EL (cell line): ENCODE measurements at places on chromosomes 5 and 9.

DNA sequence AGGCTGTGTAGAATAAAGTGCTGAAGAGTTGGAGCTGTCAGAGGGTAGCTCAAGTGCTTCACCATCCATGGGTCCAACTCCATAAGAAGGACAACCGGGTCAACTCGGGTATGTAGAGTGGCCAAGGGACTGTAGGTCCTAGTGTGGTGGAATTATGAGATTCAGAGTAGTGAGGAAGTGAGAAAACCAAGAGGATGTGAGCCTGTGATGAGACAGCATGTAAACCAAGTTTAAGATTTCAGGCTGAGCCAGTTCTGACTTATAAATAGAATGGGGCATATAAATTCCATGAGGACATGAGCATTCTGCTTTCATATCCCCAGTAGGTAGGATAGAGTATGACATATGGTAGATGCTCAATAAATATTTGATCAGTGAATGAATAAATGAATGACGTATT lies 96.3 kb downstream of the CFAP95 start:
- DNase-seq = peak; percentile 12

- DNase-seq = no peak
These were observed 101.2 kb downstream of the BNC2 start for GRCh38 chr9:16769291-16769690.

DNA sequence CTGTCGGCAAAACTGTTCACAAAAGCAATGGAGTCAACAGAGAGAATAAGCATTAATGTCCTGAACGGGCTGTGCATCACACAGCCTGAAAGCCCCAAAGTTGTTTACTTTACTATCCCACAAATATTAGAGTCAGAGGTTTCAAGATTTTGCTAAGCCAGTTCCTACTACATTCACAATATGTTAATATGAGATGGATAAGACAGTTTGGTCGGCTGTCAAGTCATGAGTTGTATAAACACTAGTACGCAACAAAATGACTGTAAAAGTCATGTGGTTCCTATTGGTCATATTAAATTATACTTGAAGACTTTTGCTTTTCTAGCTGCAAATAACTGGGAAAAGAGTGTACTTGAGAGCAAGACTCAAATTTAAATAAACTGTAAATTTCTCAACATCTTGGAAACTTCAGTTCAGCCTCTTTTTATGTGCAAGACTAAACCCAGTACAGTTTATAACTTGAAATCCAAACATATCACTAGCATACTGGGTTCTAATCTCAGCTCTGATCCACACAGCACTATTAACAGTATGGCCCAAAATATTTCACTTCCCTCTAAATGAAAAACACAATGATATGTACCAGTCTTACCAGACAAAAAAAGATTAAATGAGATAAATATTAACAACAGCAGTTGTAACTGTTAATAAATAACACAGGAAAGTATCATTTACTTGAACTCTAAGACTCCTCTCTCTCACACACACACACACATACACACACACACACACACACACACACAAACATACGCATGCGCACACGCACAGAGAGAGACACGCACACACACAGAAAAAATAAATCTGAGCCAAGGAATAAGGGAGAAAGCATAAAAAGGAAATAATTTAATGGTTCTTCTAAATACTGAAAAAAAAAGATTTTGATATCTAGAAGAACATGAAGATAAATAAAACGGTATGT lies 33.1 kb downstream of the FANCC start:
- DNase-seq = peak; percentile 10

DNA sequence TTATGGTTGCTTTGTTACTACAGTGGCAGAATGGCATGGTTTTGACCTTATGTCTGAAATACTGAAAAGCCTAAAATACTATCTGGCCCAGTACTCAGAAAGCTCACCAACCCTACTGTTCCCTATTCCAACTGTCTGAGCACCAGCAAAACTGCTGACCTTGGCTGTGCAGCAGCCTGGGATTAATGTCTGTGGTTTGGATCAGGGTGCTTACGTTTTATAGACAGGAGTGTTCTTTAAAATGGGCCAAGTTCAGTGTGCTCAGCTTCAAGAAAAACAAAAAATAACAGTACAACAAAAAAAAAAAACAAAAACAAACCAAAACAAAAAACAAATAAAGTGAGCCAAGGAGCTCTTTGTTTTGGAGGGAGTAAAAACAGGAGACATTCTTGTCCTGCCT lies 36.4 kb downstream of the SLC28A3 start:
- DNase-seq = no peak

DNA sequence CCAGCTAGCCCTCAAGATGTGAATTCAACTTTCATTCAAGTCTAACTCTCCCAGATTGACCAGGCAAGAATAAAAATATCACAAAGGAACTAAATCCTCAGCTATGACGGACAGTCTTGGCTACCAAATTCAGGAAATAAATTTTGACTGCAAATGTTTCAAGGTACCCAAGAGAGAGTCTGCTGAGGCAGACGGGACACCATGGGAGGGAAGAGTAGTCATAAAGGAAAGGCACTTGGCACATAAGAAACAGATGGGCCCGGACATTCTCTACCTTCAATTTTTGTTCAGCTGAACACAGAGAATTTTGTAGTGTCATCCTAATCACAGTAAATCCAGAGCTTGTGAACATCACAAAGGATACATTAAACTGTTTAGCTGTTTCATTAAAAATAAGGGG lies 390.0 kb downstream of the DTWD2 start:
- DNase-seq = no peak

DNA sequence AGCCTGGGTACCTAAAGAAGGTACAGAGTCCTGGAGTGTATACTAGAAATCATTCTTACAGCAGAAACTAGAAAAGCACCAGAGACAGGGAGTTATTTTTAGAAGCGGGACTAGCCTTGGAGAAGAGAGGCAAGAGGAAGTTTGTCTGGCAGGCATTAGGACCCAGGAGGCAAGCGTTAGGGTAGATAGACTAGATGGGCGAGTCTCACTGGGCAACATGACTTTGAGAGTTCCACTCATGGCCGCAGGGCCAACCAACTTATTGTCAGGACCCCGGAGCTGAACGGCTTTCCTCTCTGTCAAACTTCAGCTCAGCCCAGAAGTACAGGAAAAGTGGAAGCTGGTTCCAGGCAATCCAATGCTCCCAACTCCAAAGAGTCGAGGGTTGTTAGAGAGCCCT lies 34.1 kb upstream of the NPR3 start:
- DNase-seq = no peak

DNA sequence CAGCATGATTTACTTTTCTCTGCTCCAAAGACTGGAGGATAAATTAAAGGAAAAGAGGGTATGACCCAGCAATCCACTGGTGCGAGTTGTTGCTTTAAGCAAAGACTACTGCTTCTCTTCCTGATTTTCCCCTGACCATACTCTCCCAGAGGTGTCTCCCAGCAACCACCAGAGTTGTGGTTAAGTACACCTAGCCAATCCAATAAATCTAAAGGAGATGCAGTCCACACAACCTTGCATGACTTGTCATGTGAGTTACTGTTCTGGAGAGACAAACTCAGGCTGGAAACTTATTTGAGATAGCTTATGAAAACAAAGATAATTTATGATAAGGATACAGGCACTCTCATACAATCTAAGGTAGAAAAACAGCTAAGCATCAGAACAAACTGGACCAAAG lies 11.9 kb downstream of the TMC1 start:
- no peak for DNase-seq

GRCh38 chr5:66602621-66603020 lies 6.4 kb downstream of the MAST4 start:
- no peak for DNase-seq

GRCh38 chr5:151005187-151005949 lies 15.0 kb upstream of the GPX3 start:
- no peak for DNase-seq

DNA sequence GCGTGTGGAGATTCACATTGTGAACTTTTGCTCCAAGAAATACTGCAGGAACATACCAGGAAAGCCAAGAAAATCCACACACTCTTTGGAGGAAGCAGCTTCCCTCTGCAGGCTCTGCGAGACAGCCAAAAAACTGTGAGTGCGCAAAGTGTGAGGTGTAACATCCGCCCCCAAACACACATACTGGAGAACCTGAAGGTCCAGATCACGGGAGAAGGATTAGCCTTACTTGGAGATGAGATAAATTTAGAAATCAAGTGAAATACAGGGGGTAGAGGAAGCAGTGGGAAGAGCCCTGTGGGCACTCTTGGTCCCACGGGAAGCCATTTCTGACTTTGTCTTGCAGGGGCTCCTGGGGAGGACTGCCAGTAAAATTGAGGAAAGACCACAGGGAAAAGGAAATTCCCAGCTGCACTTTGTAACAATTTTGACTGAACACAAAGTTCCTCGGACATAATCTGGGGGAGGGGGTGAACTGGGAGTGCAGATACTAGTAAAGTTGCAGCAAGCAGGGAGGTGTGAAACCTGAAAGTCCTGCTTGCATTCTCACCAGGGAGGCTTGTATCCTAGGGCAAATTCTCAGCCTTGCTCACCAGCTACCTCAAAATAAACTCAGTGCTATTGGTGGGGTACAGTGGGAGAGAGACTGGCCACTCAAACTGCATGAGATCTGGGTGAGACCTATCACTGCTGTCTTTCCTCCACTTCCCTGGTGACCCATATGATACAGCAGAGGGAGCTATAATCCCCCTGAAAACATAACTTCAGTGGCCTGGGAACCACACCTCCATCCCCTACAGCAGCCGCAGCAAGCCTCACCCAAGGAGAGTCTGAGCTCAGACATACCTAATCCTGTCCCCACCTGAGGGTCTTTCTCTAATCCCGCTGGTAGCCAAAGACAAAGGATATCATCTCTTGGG lies 109.1 kb downstream of the ALDH1A1 start:
- DNase-seq = no peak

DNA sequence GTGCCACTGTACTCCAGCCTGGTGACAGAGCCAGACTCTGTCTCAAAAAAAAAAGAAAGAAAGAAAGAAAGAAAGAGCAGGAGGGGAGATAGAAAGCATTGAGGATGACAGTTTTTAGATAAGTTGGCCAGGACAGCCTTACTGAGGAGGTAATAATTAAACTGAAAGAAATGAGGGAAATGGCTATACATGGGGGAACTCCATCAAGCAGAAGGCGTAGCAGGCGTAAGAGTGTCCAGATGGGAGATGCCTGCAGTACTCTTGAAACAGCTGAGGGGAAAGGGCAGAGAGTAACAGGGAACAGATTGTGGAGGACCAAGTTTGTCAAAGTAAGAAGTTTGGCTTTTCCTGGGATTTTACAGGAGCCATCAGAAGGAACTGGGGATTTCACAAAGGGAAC lies 57.5 kb downstream of the HMGCS1 start:
- DNase-seq = no peak

DNA sequence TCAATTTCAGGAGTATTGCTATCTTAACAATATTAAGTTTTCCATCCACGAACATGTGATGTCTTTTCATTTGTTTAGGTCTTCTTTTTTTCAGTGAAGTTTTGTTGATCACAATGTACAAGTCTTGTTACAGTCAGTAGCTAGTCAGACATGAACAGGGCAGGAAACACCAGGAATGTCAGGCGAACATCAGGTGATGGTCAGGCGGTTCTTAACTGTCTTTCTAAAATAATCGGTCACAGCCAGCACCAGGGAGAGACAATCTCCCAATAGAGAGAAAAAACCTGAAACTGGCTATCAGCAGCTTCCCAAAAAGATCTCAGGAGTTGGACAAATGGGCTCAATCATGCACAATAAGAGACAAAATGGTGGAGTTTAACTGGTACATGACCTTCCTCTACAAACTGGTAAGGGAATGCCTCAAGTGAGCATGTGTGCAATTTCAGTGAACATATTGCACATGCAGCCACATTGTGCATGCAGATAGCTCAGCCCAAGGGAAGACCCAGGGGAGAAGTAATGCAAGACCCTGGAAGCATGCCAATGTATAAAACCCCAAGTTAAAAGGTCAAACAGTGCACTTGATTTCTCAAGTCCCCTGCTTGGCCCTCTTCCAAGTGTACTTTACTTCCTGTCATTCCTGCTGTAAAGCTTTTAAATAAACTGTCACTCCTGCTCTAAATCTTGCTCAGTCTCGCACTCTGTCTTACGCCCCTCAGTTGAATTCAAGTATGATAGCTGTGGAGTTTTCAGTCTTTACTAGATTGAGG lies 176.1 kb upstream of the RASEF start:
- DNase-seq = no peak

DNA sequence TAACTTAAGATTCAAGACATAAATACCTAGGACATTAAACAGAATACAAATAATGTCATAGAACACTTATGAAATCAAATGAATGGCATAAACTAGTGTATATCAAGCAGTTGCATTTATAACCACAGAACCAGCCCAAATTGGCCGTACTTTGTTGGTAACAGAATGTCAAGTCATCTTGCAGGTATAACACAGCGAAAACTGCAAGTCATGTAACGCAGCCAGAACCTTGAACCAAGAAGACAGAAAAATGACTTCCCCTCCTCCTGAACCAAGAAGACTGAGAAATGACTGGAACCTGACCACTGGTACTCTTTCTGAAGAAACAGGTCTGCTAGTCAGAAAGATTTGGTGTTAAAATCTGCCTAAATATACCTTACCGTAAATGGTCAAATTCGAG lies 38.9 kb downstream of the ANKRD31 start:
- no peak for DNase-seq

- DNase-seq = no peak
These were observed 270.2 kb downstream of the FBXL17 start for GRCh38 chr5:108111736-108112135.

- no peak for DNase-seq
These were observed 225.3 kb downstream of the NTRK2 start for GRCh38 chr9:84894859-84895258.

DNA sequence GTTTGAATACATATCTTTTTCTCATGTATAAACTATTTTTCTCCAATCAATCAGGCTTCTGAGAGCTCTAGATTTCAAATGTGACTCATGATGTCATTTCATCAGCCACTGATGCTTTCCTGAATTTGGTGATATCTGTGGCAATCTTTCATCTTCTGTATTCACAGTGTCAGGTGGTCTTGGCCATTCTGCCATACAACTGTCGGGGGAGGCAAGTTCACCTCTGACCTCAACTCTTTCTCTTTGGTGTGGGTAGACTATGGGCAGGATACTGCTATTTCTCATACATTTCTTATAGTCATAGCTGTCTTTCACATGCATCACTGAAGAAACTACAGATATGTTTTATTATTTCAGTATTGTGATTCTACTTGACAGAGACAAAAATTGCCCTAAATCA lies 414.1 kb upstream of the MEF2C start:
- no peak for DNase-seq

- DNase-seq = peak; percentile 94
These were observed 99.6 kb upstream of the TAF11L2 start for GRCh38 chr5:17398431-17398830.

- DNase-seq = no peak
These were observed 342.2 kb downstream of the LRRC70 start for GRCh38 chr5:62920856-62921255.

DNA sequence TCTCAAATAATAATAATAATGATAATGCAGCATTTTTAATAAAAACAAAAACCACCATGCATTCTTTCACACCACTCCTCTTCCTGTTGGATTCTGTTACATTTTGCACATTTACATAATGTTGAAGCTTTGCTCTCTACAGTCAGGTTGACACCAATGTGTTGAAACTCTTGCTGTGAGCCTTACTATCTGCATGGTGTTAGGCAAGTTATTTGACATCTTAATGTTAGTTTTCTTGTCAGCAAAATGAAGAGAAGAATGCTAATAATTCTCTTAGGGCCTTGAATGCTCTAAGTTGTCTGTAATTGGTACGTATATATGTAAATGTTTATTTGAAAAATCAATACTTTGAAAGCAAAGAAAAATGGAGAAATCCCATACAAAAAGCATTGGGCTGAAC lies 525.5 kb upstream of the PTGER4 start:
- no peak for DNase-seq

GRCh38 chr9:114930056-114930812 lies at the start of gene TNFSF8:
TNFSF8 (minus strand) TSS chr9:114930591; CDS start chr9:114930303, 288 bp downstream.
- no peak for DNase-seq

GRCh38 chr5:761854-762710 lies 22.4 kb downstream of the ZDHHC11B start:
- DNase-seq = no peak

GRCh38 chr5:114377946-114378345 lies 16.1 kb downstream of the KCNN2 start:
- no peak for DNase-seq
